ENCODE measurements at places on chromosomes 16 and 17.
A peak's percentile ranks its signal among the peaks of the same experiment; 100 is the strongest.

- no peak overlapping the region for H3K27ac ChIP-seq
- DNase-seq = no peak
- H3K27me3 ChIP-seq = no peaks in the 10 kb centered on the region
- H3K4me1 ChIP-seq = no peaks in the 10 kb centered on the region
- H3K4me3 ChIP-seq = no peak overlapping the region
Observed at GRCh38 chr16:86960266-86960665, 356.9 kb downstream of the C16orf95 start.

- no peak for DNase-seq
- H3K4me3 ChIP-seq = no peak overlapping the region
- H3K27ac ChIP-seq = no peak overlapping the region
- H3K4me1 ChIP-seq = no peaks in the 10 kb centered on the region
Observed at GRCh38 chr16:7998789-7999453, 591.4 kb downstream of the TMEM114 start.

DNA sequence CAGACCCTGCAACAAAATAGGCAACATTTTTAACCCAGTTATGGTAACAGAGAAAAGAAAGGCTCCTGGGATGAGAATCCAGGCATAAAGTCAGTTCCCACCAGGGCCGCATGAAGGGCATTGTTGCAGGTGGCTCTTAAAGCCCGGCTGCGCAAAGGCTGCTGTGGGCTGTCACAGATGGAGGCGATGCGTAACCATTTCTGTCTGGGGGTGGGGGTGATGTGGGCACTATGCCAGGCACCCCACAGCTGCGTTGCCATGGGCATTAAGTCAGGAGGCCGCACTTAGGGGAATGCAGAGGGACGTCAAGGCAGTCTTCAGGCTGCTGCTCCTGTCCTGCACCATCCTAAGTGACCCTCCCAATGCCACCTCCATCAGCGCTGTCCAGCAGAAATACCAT is 228.4 kb downstream of the CPPED1 start:
- DNase-seq = no peak
- no peak overlapping the region for H3K27ac ChIP-seq
- no peaks in the 10 kb centered on the region for H3K4me1 ChIP-seq
- no peaks in the 10 kb centered on the region for H3K27me3 ChIP-seq
- H3K4me3 ChIP-seq = no peak overlapping the region

DNA sequence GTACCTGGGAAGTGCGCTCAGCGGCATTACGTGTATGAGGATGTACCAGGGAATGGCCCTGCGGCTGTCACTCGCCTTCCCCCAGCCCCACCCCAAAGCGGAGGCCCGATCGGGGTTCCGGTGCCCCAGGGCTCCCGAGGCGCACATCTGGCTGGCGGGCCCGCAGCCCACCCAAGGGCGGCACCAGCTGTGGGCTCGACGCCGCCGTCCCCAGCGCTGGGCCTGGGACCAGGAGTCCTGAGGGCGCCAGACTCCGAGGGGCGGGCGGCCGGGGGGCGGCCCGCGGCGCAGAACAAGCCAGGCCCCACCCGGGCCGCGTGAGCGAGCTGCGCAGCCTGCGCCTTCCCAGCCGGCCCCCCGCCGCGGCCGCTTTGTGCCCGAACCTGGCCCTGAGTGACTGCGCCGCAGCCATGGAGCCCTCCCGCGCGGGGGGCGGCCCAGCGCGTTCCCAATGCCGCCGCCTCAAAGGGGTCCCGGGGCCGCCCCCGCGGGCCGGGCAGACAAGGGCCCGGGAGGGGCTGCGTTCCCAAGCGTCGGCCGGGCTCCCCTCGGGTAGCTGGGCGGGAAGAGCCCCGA is 17.4 kb downstream of the ZNF423 start:
- H3K27ac ChIP-seq = no peak overlapping the region
- H3K4me1 ChIP-seq = no peaks in the 10 kb centered on the region
- H3K4me3 ChIP-seq = no peak overlapping the region
- no peaks in the 10 kb centered on the region for H3K36me3 ChIP-seq

DNA sequence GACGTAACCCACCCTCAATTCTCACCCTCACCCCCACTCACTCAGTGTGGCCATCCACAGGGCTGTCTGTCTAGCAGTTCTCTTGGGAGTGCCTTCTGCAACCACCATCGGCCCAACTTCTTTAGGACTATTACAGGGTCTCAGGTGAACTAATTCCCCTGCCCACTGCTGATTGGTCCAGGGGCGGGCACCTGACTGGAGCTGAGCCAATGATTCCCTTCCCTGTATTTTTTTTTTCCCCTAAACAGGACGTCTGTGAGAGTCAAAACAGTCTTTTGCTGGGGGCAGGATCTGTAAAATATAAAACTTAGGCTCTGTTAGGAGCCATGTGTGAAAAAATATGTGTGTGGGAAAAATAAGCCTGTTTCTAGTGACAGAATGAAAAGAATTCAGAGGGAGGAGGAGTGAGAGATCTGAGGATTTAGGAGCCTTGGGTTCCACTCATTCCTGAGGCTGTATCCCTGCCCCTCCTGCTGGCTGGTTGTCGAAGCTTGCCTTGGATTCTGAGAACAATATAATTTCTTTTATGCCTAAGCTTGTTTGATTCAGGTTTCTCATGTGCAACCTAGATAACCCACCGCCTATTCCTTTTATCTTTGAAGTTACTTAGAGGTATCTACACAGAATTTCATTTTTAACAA is 115.0 kb downstream of the SPACA3 start:
- no peak overlapping the region for H3K27ac ChIP-seq
- no peaks in the 10 kb centered on the region for H3K4me1 ChIP-seq
- H3K4me3 ChIP-seq = no peak overlapping the region
- DNase-seq = no peak
- H3K27me3 ChIP-seq = no peaks in the 10 kb centered on the region

DNA sequence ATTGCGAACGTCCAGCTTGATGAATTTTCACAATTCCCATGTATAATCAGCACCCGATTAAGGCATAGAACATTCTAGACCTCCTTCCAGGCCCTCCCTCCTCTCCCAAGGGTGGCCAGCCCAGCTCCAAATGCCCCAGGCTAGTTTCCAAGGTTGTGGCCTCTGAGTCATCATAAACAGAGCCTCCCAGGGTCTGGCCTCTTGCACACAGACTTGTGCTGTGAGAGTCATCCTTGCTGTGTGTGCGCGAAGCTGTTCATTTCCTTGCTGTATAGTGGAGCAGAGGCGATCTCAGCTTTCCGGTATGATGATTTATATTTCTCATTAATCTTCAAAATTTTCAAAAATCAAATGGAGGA is 20.5 kb upstream of the JPH3 start:
- peaks cover 14% of the 10 kb centered on the region for H3K4me1 ChIP-seq
- peak overlapping the region; percentile 10 for H3K4me3 ChIP-seq
- peak overlapping the region; percentile 69 for H3K27ac ChIP-seq

DNA sequence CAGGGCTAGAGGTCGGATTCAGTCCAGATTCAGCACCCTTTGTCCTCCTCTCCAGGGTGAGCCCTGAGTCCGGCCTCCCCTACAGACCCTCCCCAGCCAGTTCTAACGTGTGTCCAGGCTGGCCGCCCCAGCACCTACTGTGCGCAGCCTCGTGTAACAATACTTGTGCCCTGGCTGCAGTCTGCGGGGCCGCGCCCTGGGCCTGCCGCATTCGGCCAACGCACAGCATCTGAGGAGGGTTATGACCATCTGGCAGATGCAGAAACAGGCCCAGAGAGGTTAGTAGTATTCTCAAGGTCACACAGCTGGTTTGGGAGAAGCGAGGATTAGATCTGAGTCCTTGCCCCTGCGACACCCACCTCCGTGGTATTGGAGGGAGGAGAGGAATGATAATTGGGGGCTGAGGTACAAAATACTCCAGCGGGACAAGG is 968 bp downstream of the RIPOR1 start:
- DNase-seq = no peak
- H3K27ac ChIP-seq = peak overlapping the region; percentile 89

DNA sequence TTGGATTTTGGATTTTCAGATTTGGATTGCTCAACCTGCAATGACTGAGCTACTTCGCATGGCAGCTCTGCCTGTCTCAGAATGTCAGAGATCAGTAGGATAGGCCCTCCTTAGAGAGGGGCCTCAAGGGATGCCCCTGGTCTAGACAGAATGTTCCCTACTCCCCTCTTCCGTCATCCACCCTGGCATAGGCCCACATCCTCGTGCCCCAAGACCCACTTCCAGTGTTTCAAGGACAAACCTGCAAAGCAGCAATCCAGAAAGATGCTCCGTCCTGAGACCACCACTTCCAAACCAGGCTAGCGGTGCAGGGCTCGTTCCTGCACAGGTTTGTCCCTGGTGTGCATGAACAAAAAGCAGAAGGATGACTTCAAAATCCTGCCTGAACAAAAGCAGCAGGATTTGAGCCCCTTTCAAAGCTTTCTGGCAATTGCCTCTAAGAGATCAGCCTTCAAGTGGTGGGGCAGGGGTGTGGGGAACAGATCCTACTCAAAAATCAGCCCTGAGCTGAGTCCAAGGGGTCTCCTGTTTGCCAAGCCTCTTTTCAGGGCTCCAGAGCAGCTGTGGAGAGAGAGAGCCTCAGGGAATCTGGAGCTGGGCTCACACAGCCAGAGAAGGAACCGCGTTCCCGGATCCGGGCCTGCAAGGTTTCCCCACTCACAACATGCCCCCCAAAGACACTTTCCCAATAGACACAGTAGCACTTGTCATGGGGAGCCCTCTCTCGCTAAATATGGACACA is 121.1 kb downstream of the SOCS1 start:
- peaks cover 35% of the 10 kb centered on the region for H3K4me1 ChIP-seq
- H3K4me3 ChIP-seq = no peak overlapping the region

DNA sequence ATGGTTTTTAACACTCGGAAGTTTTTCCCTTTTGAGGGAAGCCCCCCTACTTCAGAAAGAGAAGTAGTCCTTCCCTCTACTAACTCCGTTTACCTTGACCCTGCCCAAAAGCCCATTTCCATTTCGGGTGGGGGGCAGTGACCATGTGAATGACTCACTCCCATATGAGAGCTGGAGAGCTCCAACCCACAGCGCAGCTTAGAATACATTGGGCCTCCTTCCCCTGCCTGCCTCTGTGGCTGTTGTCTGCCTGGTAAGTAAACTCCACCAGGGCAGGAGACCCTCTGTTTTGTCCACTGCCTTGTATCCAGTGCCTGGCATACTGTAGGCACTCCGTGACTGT is 985 bp downstream of the SGSM2 start:
- no peaks in the 10 kb centered on the region for H3K27me3 ChIP-seq
- peak overlapping the region; percentile 99 for H3K4me3 ChIP-seq
- peak overlapping the region; percentile 71 for H3K27ac ChIP-seq
- DNase-seq = no peak
- H3K4me1 ChIP-seq = peaks cover 16% of the 10 kb centered on the region

DNA sequence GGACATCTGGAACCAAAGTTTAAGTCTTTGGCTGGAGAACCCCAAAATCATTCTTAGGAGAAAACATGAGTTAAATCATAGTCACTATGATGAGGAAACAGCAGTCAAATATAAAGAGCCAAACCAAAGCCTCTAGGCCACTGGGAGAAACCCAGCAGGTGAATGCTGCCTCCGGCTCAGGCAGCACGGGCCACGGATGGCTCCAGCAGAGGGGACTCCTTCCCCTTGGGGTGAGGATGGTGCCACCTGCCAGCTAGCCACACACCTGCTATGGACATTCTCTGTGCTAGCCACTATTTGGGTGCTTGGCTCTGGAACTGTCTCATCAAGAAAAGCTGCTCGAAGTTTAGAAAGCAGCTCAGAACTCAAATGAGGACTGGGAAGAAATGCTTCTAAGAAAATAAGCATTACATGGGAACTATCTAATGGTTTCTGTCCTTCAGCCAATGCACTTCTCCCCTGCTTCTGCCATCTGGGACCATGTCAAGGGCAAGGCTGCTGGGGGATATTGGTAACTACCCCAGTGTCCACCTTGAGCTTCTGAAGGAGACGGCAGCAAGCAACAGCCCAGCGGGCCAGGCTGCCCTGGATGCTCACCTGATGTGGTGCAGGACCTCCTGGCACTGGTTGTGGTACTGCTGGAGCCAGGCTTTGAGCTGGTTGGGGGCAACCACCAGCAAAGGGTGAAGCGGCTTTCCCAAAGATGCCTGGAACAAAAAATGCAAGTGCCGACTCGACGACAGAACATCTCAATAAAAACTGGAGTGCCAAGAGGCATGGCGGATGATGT is 22.5 kb downstream of the ELAC2 start:
- H3K27ac ChIP-seq = no peak overlapping the region
- no peak for DNase-seq
- H3K36me3 ChIP-seq = peaks cover 15% of the 10 kb centered on the region
- H3K4me1 ChIP-seq = no peaks in the 10 kb centered on the region
- H3K27me3 ChIP-seq = no peaks in the 10 kb centered on the region

DNA sequence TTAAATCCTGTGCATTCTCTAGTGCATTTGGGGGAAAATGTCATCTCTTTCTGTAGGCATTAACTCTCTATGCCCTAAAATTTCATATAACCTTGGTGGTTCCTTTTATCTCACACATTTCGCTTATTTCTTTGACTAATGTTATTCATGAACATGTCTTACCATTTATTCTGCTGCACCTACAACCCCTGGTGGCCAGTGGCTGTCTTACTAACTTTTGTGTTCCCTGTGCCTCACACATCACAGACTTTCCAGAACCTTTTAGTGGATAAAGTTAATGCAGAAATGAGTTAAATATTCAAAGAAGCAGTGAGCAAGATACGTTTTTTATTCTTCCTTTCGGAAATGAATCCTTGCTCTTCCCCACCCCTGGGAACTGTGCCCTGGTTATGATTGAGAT is 111.9 kb downstream of the CDH13 start:
- DNase-seq = no peak
- H3K4me3 ChIP-seq = no peak overlapping the region
- H3K27me3 ChIP-seq = no peaks in the 10 kb centered on the region
- H3K4me1 ChIP-seq = no peaks in the 10 kb centered on the region
- H3K36me3 ChIP-seq = no peaks in the 10 kb centered on the region

Data from Panc1 (cell line).